ENCODE measurements at places on chromosomes 1 and 21.

DNA sequence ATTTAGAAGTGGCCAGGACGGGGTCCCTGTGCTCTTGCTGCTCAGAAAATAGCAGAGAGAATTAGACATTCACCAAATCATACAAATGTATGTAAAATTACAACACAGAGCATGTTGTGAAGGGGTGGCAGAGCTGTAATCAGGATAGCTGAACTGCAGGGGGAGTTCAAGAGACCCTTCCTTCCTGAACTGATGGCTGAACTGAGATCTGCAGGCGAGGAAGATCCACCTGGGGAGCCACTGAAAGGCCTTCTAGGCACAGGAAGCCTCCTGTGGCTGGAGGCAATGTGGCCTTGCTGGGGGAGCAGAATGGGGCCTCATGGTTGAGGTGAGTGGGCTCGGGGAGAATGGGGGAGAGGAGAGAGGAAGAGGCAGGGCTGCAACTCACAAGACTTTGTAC, 216.5 kb downstream of the PRDM2 start:
- DNase-seq: no peak

DNA sequence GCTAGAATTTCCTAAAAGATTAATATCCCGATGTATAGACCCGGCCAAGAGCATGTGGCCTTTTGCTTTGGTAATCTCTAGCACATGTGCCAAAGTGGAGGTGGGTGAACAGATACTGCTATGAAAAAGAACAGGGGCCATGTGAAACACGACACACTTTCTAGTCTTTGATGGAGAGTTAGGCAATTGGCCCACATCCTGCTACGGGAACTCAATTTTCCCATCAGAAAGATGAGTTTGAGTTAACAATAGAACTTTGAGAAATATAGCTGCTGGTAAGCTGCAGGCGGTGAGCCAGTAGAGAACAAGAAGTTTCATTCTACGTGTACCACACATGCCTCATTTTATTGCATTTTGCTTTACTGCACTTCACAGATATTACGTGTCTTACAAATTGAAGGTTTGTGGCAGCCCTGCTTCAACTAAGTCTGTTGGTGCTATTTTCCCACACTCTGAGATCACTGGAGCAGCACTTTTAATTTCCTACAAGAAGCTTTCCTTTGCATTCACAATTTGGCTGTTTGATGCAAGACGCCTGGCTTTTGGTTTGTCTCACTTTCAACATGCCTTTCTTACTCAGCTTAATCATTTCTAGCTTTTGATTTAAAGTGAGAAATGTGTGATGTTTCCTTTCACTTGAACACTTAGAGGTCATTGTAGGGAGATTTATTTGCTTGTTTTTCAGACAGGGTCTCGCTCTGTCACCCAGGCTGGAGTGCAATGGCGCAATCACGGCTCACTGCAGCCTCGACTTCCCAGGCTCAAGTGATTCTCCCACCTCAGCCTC, 46.3 kb downstream of the HTR6 start:
- no peak for DNase-seq

GRCh38 chr1:173297798-173298391, 90.8 kb upstream of the TNFSF4 start:
- DNase-seq: no peak

GRCh38 chr1:201006450-201006849, 17.1 kb downstream of the KIF21B start:
- DNase-seq: no peak

- DNase-seq: peak; percentile 57
Measured at GRCh38 chr1:234885601-234886000, 243.0 kb downstream of the TOMM20 start.

- no peak for DNase-seq
Measured at GRCh38 chr21:16419188-16419921, 689.6 kb downstream of the USP25 start.
